ENCODE measurements at places on chromosomes 7 and 10.
A peak's percentile ranks its signal among the peaks of the same experiment; 100 is the strongest.

GRCh38 chr7:123432601-123433000 is 101.8 kb downstream of the IQUB start:
- DNase-seq = no peak

DNA sequence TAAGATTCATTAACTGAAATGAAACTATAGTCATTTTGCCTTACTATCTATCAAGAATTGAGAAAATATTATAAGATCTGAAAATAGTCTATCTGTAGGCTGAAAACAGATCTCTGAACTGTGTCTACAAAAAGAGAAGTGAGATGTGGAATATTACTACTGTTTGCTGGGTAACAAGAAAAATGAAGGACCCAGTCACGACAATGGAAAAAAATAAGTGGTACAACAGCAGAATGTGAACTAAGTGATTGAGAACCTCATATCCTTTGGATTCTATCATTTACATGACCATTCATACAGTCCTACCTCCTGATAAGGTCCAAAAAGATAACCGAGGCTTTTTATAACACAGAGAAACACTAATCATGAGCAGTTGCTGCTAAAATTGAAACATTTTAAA is 94.3 kb downstream of the UBE2H start:
- DNase-seq = no peak

- DNase-seq = no peak
These were observed 65.3 kb downstream of the MACC1 start for GRCh38 chr7:20151708-20152456.

DNA sequence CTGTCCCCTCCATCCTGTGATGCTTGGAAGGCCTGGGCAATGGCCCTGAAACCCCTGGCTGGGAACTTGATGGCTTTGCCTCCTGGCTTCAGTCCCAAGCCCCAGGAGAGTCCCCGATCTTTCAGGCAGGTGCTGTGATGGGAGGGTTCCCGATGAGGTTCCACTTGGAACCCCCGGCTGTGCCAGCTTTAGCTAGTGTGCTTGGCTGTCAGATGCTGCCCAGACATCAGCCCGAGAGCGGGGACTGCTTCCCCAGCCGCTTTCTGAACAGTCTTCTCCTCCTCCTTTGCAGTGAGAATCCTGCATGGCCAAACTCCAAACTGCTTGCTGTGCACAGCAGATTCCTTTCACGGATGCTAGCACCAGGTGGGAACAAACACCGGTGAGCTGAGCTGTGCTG is 58.1 kb downstream of the PKD1L1 start:
- DNase-seq = no peak

GRCh38 chr7:11665357-11665756 is 166.6 kb downstream of the THSD7A start:
- DNase-seq = no peak

GRCh38 chr7:71266912-71267311 is 135.0 kb downstream of the GALNT17 start:
- DNase-seq = no peak

GRCh38 chr7:109092268-109092667 is 522.6 kb downstream of the DNAJB9 start:
- no peak for DNase-seq

GRCh38 chr10:99769706-99770105 is 12.7 kb upstream of the ABCC2 start:
- no peak for DNase-seq

DNA sequence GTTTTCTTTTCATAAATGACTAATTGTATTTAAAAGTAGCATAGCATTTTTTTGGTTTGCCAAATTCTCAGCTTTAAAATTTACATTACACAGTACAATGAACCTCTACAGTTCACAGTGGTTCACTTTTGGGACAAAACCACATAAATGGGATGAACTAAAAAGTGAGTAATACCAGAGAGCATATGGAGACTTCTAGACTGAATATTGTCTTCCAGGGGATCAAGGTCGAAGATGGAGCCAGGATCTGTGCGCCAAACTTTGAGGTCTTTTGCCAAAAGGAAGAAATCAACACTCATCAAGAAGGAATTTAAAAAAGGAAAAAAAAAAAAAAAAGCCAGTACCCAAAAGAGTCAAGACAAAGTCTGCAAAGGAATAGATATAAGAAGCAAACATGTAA is 87.5 kb downstream of the NEBL start:
- DNase-seq = no peak

DNA sequence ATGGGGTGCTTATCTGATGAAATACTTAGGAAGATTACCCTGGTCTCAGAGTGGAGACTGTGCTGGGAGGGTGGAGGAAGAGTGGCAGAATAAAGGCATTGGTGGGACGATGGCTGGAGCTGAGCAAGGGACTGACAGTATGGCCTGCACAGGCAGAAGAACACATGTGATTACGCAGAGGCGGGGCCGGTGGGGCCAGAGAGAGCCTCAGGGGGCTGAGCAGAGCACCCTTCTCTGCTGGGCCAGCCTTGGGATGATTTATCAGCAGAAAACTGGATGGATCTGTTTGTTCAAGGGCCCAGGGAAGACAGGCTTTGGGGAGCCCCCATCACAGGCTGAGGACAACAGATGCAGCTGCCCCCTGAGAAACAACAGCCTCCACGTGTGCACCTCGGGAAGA is 272.1 kb downstream of the SDK1 start:
- DNase-seq = no peak

DNA sequence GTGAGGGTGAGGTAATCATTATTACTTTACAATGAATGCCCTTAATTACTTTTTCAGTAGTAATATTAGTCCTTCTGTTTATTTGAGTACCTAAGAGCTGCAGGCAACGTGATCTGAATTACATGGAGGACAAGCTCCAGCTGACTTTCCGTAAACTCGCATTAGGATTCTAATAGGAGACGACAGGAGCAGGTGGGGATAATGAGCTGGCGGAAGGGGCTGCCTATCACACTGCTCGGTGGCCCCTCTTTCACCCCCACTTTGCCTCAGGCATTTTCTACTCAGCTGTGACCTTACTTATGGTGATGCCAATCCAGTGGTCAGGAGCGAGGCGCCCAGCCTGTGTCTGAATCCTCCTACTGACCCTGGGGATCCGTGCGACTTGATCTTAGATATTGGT is at the start of gene C7orf33:
TSS of gene C7orf33 (plus strand) at position 296 of the 400 bp plus-strand sequence. CDS start 160 bp downstream, outside the sequence.
- no peak for DNase-seq

- DNase-seq = peak; percentile 19
These were observed 12.7 kb upstream of the MACC1 start for GRCh38 chr7:20229646-20230500.

DNA sequence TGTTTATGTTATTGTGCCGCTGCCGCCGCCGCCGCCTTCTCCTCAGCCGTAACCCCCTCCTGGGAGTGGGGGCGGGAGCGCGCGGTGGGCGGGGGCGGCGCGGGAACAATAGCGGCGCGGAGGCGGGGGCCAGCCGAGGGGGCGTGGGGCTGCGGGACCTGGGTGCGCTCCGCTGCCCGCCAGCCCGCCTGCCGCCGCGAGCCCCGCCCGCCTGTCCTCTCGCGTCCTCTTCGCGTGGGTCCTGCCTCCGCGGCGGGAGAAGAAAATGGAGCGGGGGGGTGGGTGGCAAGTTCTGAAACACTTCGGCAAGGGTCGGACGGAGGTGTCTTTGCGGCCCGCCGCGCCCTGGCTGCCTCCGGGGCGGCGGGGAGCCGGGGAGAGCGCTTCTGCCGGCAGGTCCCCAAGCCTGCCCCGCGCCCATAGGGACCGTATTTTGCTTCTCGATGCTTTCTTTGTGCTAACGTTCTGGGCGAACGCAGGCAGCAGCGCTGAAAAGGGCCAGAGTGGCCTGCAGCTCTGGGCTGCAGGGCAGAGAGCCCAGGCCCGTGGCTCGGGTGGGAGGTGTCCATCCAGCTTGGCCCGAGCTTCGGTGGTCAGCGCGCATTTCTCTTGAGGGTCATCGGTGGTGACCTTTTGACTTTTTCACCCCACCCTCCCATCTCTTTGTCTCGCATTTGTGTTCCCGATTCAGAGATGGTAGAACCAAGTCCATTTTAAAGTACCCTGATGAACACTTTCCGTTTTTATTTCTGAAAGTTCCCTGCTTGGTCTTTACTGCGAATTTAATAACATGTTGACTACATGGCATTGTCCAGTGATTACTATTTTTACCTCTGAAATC is 613 bp downstream of the MAPK8 start:
- peak; percentile 88 for DNase-seq

DNA sequence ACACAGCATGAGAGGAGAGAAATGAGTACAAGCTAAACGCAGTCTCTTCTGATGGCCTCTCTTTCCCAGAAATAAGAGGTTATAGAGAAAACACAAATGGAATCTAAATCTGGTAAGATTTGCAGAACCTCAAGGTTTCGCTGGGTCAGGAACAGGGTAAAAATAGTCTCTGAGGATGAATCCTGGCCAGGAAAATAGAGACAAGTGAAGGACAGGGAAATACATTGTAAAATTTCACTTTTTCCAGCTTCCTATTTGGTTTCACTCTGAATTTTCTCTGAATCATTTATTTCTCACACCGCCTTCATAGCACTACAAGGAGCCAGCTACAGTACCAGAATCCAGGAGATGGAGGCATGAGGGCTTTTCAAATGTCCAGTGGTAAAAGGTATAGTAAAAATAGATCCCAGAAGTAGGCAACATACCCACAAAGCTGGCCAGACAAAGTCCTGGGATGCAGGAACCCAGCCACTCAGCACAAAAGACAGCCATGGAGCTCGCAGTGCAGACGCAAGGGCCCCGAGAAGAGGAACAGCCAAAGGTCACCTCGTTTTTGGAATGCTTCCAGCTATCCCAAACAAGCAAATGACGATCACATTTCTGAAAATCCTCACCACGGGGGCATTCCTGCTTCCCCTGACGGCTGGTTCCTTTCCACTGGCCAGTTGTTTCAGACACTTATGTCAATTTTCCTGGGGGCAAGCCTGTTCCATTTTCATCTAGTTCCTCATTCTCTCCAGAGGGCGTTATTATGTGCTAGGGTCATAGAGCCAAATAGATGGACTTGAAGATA is 21.5 kb upstream of the IKZF1 start:
- DNase-seq = no peak

DNA sequence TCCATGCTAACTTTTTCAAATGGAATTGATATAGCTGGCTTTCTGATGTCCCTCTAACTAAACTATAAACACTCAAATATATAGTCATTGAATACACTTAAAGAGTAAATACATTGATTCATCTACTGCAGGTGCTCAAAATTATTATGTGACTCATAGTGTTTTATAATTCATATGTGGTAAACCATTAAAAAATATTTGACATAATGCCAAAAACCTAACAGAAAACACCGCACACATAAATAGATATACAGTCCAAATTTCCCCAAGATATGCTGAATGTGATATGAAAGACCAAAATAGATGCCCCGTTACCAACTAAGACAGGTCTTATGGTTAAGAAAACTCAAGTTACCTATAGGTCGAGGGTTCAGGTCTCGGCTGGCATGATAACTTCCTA is 171.7 kb upstream of the SEMA3E start:
- no peak for DNase-seq

DNA sequence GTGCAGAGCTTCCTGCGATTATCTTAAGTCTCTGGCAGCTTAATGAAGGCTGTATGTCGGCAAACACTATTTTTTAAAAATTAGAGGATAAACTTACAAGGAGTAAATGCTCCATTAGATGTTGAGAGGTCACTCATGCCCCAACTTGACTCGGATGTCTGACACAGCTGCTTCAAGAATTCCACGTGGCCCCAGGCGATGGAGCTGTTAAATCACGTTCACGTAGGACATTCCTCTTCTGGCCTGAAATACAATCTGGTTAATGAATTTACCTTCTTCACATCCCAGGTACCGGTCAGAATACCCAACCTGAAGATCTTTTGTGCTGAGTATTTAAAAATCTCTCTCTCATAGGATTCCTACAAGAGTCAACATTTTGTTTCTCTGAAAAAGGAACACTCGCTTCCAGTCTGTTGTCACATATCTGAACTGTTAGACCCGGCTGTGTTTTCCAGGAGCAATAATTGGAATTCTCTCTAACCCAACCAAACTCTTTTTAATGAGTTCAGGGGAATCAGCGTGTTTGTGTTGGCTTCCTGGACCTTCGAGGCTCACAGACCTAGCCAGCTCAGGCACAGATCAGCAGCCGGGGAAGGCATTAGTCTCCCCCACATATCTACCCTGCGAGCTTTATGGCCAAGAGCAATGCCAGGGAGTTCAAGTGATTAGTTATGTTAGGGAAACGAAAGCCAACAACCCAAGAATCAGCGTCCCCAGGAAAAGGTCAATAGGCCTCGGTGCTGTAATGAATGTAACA is 284.9 kb downstream of the FGFR2 start:
- DNase-seq = peak; percentile 32

DNA sequence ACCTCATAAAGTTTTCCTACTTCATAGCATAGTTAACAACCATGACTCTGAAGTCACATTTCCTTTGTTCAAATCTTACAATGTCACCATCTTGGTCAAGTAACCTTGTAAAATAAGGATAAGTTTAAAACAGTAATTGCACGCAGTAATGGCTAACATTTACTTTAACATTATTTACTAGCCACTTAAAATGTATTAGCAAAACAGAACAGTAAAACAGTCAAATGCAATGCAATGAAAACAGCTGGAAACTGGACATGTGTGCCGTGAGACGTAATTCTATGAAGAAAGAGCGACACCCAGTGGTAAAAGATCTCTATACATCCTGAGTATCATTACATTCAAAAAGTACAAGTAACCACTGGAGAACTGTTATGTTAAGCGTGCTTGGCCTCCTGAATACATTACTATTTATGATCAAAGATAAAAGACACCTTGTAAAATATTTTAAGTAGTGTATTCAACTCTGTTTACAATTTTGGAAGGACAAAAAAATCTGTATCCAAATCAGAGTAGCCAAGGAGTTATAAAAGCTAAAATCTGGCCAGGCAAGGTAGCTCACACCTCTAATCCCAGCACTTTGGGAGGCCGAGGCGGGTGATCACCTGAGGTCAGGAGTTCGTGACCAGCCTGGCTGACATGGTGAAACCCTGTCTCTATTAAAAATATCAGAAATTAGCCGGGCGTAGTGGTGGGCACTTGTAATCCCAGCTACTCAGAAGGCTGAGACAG is 27.2 kb downstream of the ATE1 start:
- peak; percentile 87 for DNase-seq

GRCh38 chr7:92417913-92418312 is 29.4 kb upstream of the GATAD1 start:
- DNase-seq = no peak

GRCh38 chr10:133039107-133039802 is 48.5 kb upstream of the ADGRA1 start:
- peak; percentile 41 for DNase-seq

DNA sequence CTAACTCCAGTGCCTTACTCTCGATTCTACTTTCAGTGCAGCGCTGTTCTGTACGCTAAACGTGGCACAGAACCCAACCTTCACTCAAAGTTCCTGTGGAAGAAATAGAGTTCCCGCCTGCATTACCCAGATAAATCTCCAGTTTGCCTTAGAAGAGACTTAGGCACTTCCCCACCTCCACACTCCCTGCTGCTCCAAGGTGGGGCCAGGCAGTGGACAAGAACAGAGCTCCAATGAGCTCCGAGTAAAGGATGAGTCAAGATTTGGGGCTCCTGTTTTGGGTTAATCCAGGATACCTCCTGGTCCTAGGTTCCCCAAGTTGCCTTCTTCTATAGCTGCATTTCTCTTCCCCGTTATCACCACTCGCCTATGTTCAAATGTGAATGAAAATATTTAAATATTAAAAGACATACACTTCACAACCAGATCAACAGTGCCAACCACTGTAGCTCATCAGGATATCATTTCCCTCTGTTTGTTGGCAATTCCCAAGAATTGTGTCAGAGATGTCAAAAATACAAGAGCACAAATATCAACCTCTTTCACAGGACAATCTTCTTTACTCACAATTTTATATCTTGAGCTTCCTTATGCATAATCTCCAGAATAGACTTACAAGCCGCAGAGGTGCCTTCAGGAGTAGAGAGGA is 48.0 kb downstream of the MALSU1 start:
- no peak for DNase-seq

- DNase-seq = peak; percentile 83
These were observed 25.4 kb upstream of the ELN start for GRCh38 chr7:74002474-74003017.
